Natural killer cell treated with Interleukin-12 subunit alpha and Interleukin-12 subunit beta and Interleukin-15 and Interleukin-18, amount 100 ng/mL, for 72 hours (primary cell): ENCODE measurements at places on chromosomes 2 and 18. TPM values are rescaled to one million over a fixed set of nuclear protein-coding genes. Genes with fewer than 3 reads are reported as not detected.

- DNase-seq: no peak
Observed at GRCh38 chr2:229779650-229780049, 65.3 kb upstream of the DNER start.

DNA sequence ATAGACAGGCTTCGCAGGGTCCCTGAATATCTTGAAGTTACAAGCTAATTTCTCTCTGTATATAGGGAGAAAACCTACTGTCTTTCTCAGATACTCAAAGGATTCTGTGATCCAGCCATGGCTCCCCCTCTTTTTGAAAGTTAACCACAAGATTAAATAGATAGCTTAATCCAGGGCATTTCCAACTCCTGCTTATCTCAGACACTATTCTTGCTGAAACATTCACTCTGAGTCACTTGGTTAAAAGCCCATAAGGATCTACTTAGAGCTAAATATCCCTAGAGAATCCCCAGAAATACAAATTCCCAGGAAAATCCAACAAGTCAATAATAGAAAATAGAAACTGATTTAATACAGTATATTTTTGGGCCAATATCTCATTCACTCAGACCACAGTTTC is 179.1 kb upstream of the LYPD1 start:
- DNase-seq: no peak

DNA sequence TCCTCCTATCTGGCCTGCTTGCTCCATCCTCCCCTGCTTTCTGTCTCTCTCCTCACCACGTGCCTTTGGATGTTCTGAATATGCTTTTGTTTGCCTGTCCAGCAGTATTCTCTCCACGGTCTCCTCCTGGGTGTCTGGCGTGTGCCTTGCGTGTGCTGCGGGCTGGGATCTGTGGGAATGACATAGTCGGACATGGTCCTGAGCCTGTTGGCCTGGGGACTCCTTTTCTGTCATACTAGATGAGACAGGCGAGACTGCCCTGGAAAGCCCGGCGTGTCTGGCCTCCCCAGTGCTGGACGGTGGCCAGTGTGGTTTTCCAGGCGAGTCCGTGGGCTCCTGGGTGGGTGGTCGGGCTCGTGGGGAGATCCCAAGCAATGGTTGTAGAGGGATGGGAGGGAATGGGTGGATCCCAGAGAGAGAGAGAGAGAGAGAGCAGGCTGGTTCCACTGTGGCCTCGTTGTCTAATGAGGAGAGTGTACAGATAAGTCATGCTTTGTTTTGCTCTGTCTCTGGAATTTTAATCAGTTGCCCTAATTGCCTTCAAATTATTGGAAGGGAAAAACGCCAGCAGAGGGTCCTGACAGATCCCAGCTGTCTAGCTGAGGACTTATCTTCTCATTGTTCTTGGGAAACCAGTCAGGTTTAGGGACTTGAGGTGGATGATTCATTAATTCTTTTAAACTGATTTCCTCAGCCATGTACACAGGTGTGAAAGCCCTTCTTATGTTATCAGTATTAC is 58.3 kb downstream of the HPCAL1 start:
- DNase-seq: no peak

DNA sequence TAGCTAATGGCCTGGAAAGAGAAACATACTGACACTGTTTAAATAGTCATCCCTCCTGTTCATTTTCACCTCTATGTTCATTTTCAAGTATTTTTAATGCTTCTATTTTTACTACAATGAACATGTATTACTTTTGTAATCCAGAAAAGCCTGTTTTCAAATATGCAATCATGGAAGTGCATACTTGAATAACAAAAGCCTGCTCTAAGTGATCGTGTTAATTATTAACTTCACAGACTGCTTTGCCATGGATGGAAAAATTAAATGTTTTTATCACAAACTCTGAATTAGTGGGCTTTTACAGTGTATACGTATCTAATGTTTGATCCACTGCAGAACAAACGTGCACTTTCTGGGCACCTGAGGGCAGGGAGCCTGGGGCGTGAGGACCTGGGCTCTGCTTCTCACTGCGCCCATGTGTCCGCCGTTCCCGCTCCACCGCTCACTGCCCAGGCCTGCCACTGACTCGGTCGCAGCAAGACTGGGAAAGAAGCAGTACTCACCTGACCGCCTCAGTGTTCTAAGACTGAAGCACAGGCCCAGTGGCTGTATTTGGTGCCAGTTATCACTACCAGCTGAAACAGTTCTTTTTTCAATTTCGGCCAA is 80.6 kb downstream of the UXS1 start:
- no peak for DNase-seq

DNA sequence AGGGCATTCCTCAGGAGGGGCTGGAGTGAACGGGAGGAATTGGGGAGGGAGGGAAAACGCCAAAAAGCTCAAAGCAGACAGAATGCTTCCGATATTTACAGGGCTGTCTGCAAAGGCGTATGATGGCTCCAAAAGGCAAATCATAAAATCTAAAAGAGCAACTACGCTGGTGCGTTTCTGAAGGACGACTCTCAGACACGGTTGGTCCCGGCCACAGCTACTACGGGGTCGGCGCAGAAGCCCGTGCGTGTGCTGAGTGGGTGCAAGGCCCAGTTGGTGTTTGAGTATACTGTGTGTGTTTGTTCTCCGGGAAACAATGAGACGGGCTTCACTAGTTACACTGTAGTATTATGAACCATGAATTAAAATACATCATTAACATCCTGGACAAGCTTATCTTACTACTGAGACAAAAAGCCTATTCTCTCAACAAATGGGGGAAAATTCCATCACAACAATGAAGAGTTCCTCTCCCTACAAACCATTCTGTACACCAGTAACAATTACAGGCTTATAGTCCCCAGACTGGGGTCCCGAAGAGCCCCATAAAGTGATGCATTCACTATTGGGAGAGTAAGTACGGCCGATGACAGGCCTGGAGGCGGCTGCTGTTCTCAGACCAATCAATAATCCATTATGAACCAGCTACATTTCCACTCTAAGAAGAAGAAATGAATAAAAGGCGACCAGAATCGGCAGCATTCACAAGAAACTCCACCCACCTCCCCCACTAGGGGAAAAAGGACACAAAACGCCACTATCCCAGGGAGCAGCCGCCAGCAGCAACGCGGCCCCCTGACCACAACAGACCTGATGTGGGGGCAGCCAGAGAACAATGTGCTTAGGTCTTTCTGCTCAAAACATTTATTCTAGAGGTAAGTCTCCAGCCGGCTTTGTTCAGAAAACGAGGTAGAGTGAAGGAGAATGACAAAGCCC is 43.4 kb downstream of the ZNF516 start:
- no peak for DNase-seq

Gene RTP5
- not detected for total RNA-seq

DNA sequence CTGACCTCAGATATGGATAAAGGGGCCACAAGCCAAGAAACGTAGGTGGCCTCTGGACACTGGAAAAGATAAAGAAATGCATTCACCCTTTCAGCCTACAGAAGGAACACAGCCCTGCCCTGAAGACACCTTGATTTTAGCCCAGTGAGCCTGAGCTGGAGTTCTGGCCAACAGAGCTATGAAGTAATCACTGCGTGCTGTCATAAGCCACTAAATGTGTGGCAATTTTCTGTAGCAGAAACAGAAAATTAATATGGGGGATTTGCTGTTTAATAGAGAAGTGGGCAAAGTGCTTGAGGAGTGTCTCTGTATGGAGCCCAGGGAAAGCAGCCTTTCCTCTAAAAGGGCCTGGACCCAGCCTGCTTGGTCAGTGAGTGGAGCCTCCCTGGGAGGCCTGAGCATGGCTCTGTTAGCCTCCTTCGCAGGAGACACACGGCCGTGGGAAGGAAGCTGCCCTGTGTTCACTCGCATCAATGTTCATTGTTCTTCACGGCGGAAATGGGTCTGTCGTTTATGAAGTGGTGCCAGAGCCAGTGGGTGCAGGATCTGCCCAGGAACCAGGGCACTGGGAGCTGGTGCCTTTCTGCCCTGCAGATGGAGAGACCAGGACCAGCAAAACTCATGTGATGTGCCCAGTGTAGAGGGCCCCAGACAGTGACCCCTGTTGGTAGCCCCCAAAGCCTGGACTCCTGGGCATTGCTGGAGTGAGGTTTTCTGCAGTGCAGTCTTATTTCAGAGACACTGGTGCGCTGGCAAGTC is 268.9 kb downstream of the NDUFA10 start:
- DNase-seq: no peak

Gene CPO
- total RNA-seq: not detected

DNA sequence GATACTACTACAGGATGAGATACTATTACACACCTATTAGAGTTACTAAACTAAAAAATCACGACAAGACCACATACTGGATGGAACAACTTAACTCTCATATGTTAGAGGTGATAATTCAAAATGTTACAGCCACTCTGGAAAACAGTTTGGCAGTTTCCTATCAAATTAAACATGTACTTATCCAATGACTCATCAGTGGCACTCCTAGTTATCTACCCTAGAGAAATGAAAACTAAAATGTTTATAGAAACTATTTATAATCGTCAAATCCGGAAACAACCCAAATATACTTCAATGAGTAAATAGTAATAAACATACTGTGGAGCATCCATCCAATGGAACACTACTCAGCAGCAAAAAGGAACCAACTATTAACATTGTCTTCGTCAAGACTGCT is 137.0 kb upstream of the RBBP8 start:
- DNase-seq: no peak

DNA sequence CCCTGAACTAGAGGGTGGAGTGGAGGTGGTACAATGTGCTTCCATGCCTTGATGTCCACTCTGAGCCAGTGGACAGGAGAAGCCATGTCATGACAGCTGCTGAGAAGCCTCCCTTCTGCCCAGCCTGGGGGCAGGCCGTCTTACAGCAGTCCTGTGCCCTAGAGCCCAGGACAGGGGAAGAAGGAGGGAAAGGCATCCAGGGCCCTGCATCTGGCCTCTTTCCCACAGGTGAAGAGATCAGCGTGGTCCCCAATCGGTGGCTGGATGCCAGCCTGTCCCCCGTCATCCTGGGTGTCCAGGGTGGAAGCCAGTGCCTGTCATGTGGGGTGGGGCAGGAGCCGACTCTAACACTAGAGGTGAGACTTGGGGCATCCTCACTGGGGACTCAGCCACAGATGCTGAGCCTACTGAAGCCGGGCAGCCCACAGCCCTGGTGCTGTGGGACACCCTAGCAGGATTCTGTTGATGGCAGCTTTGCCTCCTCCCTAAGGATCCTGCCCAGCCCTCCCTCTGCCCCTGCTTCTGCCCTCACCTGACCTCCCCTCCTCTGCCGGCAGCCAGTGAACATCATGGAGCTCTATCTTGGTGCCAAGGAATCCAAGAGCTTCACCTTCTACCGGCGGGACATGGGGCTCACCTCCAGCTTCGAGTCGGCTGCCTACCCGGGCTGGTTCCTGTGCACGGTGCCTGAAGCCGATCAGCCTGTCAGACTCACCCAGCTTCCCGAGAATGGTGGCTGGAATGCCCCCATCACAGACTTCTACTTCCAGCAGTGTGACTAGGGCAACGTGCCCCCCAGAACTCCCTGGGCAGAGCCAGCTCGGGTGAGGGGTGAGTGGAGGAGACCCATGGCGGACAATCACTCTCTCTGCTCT is 3.1 kb downstream of the IL36RN start:
- no peak for DNase-seq
